ENCODE measurements at places on chromosomes 2 and 18.
A peak's percentile ranks its signal among the peaks of the same experiment; 100 is the strongest.

DNA sequence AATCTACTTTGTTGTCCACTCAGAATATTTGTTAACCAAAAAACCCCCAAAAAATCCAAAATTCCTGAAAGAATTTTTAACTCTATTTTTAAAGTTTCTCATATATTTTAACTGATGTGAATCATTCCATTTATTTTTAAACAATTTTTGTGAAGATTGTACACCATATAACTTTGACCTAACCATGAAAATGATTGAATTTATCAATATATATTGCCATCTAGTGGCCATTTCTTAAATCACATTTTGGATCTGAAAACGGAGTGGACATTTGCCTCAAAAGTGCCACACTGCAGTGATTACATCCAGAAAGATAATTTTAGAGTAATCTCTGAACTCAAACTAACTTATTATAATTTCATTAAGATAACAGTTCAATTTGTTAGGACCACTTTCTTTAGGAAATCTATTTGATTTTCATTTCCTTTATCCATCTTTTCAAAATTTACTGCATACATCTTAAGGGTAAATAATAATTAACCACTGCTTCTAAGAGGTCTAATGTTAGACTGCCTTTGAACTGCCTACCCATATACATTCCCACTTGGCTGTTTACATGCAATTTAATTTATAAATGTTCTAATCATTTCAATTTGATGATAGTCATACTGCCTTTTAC, 71.1 kb downstream of the DSC3 start:
- peak; percentile 6 for DNase-seq

- DNase-seq = no peak
Observed at GRCh38 chr2:207274530-207275189, 108.9 kb upstream of the KLF7 start.

GRCh38 chr2:108316033-108316432, 27.3 kb downstream of the SULT1C2 start:
- no peak for DNase-seq

GRCh38 chr18:4004183-4004829, 450.8 kb downstream of the DLGAP1 start:
- peak; percentile 68 for DNase-seq

DNA sequence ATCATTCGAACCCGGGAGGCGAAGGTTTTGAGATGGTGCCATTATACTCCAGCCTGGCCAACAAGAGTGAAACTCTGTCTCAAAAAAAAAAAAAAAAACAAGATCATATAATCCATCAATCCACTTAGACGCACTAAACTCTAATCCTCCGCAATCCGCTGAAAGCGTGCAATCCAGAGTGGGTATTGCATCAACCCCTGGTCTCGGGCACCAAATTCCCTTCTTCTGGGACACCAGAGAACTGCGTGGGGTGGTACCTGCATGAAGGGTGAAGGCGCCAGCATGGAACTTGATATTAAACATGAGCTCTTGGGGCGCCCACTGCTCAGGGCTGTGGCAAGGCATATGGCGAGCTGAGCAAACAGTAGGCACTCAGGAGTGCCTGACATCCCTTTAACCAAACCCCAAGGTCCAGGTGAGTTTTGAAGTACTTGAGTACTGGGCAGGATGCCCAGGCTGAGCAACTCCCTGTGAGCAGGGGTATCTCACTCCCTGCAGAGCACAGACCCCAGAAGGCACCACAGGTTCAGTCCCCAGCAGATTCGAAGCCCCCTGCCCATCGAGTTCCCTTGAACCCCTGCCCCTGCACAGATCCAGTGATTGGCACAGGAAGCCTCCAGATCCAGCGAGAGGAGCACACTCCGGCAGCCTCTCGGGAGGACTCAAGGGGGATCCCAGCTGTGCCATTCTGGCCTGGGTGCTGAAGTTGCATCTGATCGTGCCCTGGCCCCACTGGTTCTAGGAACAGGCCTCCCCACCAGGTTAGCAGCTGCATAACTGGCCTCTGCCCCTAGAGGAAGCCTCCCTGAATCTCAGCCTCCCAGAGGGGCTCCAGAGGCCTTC, 8.0 kb downstream of the ALPI start:
- no peak for DNase-seq

DNA sequence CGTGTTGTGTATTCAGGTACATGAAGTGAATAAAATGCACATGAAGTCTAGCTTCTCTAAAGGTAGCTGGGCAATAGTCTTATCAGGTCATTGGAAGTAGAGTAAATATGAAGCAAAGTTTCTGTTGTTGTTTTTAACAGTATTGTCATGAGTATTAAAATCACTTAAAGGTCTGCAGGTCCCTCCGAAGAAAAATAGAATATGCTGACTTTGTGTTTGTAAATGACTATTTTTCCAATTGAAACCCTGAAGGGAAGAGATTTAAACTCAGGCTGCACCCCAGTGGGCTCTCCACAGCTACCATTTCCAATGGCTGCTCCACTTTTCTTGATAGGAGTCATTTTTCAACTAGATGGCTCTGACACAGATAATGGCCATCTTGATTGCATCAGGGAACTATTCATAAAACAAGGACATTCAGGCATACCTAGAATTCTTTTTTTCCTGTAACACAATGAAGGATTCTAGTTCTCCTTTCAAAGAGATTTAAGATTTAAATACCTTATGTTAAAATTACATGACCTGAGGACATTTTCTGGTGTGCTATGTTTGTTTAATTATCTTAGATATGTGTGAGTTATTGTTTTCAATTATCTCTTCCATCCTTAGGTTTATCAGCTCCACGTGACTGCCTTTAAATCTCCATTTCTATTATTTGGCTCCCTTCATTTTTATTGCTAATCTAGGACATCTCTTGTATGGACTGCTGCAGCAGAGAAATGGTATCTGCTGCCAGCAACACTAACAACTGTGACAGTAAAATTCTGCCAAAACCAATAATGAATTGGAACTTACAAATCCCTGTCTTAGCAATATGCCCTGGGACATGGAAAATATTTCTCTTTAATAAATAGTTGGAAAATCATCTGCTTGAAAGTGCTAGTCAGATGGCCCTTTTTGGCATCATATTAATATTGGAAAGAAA, 149.2 kb upstream of the NOSTRIN start:
- DNase-seq = no peak

DNA sequence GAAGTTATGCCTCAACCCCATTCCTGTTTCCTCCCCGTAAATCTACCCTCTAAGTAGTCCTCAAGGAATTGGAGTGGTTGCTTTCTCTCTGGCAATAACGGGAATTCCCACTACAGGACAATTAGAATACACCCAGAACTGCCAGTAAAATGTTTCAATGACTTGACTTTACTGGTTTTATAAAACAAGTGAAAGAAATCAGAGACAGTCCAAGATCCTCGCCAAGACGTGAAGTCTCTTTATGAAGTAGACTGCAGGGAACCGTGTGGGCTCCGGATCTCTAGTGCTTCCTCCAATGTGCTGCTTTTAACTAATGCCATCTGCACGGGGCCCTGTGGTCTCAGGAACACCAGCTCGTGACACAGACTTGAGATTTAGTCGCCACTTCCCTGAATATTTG, 101.4 kb downstream of the CPO start:
- no peak for DNase-seq

- DNase-seq = no peak
Observed at GRCh38 chr2:59223742-59224141, 982.6 kb upstream of the FANCL start.

DNA sequence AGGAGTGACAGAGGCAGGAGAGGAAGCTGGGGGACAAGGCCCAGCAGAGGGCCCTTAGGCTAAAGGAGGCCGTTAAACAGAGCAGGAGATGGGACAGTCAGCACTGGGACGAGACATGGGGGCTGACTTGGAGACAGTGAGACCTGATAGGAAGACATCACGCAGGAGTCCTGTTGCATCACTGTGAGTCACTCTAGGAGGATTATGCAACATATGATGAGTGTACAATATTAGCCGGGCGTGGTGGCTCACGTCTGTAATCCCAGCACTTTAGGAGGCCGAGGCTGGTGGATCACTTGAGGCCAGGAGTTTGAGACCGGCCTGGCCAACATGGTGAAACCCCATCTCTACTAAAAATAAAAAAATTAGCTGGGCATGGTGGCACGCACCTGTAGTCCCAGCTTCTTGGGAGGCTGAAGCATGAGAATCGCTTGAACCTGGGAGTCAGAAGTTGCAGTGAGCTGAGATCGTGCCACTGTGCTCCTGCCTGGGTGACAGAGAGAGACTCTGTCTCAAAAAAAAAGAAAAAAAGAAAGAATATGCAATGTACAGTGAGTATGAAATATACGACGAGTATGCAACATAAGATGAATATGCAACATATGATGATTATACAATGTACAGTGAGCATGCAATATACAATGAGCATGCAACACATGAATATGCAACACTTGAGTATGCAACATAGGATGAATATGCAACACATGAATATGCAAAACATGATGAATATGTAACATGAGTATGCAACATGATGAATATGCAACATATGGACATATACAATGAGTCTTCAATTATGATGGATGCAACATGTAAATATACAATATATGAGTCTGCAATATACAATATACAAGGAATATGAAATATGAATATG, 83.3 kb upstream of the ID2 start:
- DNase-seq = no peak

DNA sequence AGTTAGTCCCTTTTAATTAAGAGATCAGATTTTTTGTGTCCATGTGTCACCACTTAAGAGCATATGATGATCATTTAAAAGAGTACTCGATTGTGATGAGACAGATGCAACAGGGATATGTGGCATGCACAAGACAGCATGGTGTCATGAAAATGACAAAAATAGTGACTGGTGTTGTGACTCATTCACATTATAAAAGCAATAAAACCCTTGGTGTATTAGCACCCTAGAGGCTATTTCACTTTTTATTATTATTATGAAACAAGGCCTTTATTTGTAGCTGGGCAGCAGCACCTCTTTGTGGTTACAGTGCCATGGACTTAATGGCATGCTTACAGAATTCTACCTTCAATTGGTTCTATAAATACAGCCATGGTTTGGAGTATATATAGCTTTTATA, 1296.0 kb upstream of the ZEB2 start:
- peak; percentile 19 for DNase-seq

GRCh38 chr2:32484937-32485336, 128.1 kb downstream of the BIRC6 start:
- peak; percentile 26 for DNase-seq

GRCh38 chr2:100615471-100615870, 52.7 kb downstream of the PDCL3 start:
- no peak for DNase-seq

DNA sequence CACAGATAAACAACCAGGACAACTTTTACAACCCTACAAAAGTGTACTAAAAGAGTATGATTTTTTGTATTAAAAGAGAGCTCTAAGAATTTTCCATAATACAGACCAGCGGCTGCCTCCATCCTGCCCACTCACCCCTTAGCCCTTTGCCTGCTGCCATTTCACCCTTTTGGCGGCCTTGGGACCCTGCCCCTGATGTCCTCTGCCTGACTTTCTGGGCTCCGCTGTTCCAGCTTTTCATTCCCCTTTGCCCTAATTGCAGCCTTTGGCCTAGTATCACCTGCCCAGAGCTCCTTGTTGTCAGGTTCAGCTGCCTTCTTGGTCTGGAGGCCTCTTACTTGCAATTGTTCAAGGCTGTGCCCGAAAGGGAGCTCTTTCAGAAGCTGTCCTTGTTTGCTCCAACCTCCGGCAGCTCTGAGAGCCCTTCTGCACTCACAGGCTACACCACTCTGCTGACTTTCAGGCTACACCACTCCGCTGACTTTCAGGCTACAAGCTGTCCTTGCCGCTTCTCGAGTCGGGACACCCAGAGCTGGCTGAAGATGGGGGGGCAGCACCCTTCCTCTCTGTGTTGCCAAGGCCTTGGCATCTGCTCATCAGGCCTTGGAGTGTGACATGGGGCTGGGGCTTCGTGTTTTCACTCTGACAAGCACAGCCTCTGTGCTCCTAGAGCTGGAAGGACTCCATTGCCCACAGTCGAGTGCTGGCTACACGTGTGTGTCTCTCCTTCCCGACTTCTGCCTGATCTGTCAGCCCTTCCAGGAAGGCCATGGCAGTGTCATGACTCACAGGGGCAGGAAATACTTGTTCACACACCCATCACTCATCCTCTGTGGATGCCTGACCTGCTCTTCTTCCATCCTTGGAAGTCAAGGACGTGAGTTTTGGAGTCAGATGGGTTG, 43.1 kb upstream of the HDAC4 start:
- DNase-seq = no peak

DNA sequence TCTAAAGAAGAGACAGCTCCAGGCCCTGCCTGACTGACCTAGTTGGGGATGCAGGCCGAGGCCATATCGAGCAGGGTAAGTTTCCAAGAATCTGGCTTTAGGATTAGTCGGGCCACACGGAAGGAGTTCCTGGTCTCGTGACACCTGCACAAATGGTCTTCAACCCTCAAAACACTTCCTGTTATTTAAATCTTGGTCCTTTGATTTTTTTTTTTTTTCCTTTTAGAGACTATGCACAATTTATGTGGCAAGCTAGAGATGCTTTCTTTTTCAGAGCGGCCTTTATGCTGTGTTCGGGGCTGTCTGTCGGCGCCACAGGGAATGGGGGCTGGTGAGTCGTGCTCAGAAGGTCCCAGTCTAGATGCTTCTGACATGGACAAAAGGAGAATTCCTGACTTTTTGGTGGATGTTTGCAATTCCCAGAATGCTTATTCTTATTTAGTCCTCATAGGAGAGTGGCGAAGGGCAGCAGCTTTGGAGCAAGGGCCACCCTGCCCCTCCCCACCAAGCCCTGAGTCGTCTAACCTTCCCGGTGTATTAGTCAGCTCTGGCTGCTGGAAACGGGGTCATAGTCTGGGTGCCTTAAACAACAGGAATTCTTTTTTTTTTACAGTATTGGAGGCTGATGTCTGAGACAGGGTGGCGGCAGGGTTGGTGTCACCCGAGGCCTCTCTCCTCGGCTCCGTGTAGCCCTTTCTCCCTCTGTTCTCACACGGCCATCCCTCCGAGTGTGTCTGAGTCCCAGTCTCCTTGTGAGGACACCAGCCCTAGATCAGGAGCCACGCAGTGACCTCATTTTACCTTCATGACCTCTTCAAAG, 27.4 kb downstream of the HPCAL1 start:
- no peak for DNase-seq

- no peak for DNase-seq
Observed at GRCh38 chr2:180412219-180412618, 405.1 kb upstream of the CWC22 start.

- DNase-seq = no peak
Observed at GRCh38 chr18:42185486-42185885, 230.5 kb downstream of the PIK3C3 start.

DNA sequence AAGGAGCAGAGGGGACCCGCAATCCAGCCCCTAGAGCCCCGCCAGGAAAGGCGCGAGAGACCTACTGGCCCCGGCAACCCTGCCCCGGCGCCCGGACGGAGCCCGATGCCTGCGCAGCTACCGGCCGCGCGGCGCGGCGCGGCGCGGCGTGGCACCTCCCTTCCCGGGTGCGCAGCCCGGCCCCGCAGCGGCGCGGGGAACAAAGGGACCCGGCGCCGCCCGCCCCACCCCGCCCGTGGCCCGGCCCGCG, 307 bp downstream of the CDH2 start:
- DNase-seq = no peak

GRCh38 chr2:209680596-209680995, 91.0 kb upstream of the UNC80 start:
- DNase-seq = no peak
